ENCODE measurements at places on chromosomes 7 and 10. TPM values are rescaled to one million over a fixed set of nuclear protein-coding genes. Genes with fewer than 3 reads are reported as not detected.
A peak's percentile ranks its signal among the peaks of the same experiment; 100 is the strongest.

Gene IFT22
- 39.0 TPM for total RNA-seq

DNA sequence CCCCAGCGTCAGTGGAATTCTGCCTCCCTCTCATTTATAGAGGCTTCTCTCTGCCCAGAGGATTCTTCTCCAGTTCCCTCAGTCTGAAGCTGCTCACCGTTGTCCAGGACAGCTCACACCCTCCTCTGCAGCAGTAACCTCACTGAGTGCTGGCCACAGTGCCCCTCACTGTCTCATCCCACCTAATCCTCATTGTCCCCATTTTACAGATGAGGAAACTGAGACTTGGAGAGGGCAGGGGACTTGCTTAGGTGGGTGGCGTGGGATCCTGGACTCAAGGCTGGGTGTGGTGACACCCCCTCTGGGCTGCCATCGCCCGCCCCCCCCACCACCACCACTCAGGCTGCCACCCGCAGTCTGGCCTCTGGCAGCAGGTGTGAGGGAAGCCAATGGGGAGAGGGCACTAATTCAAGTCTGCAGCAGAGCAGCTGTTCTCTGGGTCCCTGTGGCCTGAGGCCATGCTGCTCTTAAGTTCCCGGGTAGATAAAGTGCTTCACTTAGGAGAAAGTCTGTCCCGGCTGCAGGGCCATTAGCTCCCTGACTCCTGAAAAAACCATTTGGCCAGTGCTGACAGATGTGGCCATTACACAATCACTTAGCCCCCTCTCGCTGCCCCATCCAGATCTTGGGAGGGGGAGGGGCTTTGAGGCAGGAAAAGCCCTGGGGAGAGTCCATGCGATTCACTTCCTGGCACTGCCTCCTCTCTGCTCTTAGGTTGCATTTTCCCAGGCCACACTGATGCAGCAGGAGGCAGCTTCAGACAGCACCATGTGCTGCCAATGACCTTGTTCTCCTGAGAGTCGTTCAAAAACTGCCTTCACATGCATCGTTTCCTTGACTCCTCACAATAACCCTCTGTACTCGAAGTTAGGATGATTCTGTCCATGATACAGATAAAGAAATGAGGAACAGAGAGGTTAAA is 36.3 kb downstream of the DRGX start:
- H3K4me1 ChIP-seq = no peaks in the 10 kb centered on the region
- H3K27me3 ChIP-seq = no peaks in the 10 kb centered on the region

DNA sequence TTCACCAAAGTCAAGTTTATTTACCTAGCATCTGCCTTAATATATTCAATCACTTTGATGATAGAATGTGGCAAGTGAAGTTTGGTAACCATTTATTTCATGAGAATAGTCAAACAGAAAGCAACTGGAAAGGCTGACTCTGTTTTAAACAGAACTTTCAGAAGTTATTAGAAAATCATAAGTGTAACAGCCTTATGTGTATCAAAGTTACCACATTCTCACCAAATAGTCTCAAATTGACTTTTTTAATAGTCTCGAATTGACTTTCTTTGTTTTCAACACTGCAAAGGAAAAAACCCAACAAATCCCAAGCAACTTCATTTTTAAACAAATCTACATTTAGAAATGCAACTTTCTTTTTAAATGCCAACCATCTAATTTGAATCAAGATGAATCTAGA is 29.5 kb downstream of the NAMPT start:
- DNase-seq = no peak
- no peaks in the 10 kb centered on the region for H3K4me1 ChIP-seq
- no peaks in the 10 kb centered on the region for H3K27me3 ChIP-seq
- H3K27ac ChIP-seq = no peak overlapping the region

Gene MRC1
- total RNA-seq = 0.08 TPM

Gene NEUROG3
- not detected for total RNA-seq

DNA sequence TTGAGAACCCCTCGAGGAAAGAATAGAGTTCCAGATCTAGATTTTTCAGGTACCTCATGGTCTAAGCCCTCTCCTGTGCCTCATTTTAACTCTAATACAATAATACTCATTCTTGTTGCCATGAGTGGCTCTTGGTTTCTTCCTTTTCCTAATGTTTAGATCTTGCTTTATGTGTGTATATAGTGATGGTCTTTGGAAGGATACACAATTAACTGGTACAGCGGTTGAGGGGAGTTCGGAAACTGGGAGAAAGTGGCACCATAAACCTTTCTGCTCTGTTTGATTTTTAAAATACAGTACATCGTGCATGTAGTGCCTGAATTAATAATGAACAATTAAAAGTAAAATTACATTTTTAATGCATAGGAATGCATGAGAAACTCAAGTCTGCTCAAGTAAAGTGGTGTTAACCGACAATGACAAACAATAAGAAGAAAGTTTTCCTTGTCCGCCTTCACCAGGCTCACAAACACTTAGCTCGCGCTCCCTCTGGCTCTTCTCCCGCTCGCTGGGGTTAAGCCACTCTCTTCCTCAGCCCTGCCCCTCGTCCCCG is 386 bp upstream of the EIF4EBP2 start:
- H3K27ac ChIP-seq = no peak overlapping the region
- H3K4me3 ChIP-seq = peak overlapping the region; percentile 70
- H3K4me1 ChIP-seq = peaks cover 2% of the 10 kb centered on the region
- DNase-seq = no peak

Gene ANKIB1
- 55.5 TPM for total RNA-seq

- H3K4me1 ChIP-seq = no peaks in the 10 kb centered on the region
- DNase-seq = no peak
- no peak overlapping the region for H3K27ac ChIP-seq
- no peaks in the 10 kb centered on the region for H3K36me3 ChIP-seq
These were observed 7.2 kb upstream of the AKR1B10 start for GRCh38 chr7:134520130-134520529.

DNA sequence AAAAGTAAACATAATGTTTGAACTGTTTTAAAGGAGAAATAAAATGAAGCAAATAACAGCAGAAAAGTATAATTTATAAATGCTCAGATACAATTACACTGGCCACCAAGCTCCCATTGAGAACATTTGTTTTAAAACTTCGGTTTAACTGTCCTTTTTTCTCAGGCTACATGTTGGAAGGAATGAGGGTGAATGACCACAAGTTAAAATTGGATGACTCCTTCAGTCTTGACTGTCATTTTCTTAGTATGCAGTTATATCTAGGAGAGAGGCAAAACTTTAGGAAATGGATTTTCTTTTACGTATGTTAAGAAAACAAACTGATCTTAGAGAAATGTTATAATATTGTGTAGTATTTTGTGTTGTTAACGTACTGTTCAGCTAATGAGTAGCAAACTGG is 5.0 kb downstream of the TRIM24 start:
- no peak overlapping the region for H3K27ac ChIP-seq
- H3K4me3 ChIP-seq = peak overlapping the region; percentile 41
- H3K27me3 ChIP-seq = no peaks in the 10 kb centered on the region
- H3K36me3 ChIP-seq = peaks cover 41% of the 10 kb centered on the region
- no peak for DNase-seq

DNA sequence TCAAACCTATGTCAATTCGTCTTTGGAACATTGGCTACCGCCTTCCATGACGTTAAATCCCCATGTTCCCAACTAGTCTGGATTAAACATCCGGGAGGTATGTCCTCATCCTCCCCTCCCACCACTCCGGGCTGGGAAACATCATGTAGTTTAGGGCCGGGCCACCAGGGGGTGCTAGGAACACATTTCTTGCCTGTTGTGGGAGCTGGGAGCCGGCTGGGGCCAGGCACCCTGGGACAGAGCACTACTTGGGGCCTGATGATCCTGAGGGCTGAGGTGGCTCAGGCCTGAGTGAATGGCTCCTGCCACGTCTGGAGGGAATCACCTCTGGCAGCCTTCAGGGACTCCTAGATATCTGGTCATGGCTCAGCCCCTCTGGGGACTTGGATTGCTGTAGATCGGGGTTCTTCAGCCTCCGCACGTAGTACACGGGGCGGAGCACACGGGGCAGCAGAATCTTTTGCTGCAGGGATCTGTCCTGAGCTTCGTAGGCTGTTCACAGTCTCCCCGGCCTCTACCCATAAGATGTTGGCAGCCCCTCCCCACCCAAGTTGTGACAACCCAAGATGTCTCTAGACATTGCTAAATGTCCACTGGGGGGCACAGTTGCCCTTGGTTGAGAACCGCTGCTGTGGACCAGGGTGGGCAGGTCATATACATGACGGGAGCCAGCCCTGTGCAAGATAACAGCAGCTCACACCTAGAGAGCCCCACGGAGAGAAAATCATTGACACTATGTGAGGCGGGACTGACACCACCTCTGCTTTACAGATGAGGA is 141.2 kb upstream of the ZNF716 start:
- peak; percentile 67 for DNase-seq
- H3K27me3 ChIP-seq = no peaks in the 10 kb centered on the region
- no peaks in the 10 kb centered on the region for H3K36me3 ChIP-seq
- no peak overlapping the region for H3K27ac ChIP-seq
- no peak overlapping the region for H3K4me3 ChIP-seq
- H3K4me1 ChIP-seq = no peaks in the 10 kb centered on the region

DNA sequence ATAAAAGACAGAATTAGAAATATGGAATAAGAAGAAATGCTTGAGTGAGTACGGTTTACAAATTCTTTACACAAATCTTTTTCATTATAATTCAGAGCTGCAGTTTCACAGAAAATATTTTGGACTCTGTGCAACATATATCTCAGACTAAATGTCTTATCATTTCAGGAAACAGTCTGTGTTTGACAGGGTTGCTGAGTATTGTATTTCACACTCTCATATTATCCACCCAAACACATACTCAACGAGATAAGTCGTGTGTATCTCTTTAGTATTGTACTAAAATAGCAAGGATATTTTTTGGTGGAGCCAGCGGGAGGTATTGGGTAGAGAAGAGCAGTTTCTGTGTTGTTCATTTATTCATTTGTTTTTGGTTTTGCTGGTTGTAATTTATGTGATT is 39.0 kb upstream of the SLC39A12 start:
- no peak for DNase-seq
- no peaks in the 10 kb centered on the region for H3K36me3 ChIP-seq
- H3K27me3 ChIP-seq = no peaks in the 10 kb centered on the region

Gene DOCK4
- 8.3 TPM for total RNA-seq

GRCh38 chr10:96305019-96305418 is 785 bp downstream of the DNTT start:
- DNase-seq = no peak
- H3K36me3 ChIP-seq = no peaks in the 10 kb centered on the region
- no peaks in the 10 kb centered on the region for H3K27me3 ChIP-seq
- no peak overlapping the region for H3K27ac ChIP-seq
- no peak overlapping the region for H3K4me3 ChIP-seq
- peaks cover 10% of the 10 kb centered on the region for H3K4me1 ChIP-seq

Data from endodermal cell (in vitro differentiated cells).